ENCODE measurements at places on chromosomes 12 and 14.

GRCh38 chr12:58703866-58704265, 216.4 kb downstream of the LRIG3 start:
- DNase-seq, result no peak

- no peak for DNase-seq
Measured at GRCh38 chr14:22622255-22622654, 21.9 kb downstream of the OR6J1 start.

DNA sequence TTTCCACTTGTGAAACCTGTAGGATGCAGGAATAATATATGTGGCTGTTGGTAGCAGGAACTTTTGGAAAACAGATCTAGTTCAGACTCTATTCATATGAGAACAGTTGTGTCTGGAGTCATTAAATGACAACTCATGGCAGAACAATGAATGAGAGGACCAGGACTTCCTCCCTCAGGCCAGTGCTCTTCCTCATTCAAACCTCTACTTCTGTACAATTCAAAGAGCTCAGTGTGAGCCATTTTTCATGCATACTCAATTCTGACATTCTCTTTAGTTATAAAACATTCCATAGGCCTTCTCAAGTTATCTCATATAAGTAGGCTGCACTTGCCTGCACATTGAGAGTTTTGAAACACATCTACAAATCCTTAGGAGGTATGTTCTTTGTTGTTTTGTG, 1526.6 kb upstream of the FLRT2 start:
- no peak for DNase-seq

GRCh38 chr12:6363330-6364043, 11.9 kb downstream of the SCNN1A start:
- no peak for DNase-seq

DNA sequence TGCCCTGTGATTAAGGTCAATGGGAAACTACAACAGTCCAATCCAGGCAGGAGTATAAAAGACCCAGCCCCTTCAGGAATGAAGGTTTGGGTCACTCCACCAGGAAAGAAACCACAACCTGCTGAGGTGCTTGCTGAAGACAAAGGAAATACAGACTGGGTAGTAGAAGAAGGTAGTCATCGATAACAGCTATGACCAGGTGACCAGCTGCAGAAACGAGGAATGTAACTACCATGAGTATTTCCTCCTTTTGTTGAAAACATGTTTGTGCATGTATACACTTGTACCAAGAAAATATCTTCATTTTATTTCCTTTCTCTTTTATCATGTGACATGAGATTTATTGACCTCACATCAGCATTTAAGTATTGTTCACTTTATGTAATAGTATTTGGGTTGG, 409.1 kb downstream of the FOXG1 start:
- no peak for DNase-seq

DNA sequence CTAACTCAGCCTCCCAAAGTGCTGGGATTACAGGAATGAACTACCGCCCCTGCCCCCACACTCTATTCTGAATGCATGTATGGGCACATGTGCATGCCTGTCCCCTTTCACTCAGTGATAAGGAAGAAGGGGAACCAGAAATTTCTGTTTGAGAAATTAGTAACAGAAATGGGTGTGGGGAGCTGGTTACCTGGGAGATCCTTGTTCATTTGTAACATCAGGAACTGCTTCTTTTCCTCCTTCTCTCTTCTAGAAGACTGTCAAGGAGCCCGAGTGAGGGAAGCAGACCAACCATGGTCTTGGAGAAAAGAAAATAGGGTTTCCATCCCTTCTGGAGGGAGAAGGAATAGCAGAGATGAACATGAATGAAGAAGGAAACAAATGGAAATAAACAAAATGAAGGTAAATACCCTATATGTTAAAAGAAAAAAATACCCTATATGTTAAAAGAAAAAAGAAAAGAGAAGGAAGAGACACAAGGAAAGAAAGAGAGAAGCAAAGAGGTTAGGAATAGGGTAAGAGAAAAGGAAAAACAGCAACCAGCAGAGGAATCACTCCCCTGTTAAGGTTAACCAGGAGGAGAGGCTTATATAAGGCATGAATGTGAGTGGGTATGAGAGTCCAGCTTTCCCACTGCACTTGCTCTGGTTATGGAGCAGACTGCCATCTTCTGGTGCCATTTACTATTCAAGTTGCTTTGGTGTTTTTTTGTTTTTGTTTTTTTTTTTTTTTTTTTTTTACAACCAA, 3.3 kb downstream of the PPP1R3E start:
- DNase-seq, result no peak

DNA sequence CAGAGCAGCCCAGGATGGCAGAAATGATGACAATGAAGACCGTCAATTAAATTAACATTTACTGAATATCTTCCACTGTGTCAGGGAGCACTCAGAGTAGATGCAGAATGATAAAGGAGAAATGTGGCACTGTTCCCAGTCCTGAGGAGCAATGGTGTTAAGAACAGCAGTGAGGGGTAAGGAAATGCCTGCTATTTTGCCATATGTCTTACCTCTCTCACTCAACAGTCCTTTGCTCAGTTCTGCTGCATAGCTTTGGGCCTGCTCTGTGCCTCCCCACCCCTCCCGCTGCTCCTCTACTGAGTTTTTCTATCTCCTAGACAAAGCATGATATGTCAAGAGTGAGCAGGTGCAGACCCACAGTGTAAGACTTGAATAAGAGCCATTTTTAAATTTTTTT, 318.8 kb downstream of the NAV3 start:
- no peak for DNase-seq

DNA sequence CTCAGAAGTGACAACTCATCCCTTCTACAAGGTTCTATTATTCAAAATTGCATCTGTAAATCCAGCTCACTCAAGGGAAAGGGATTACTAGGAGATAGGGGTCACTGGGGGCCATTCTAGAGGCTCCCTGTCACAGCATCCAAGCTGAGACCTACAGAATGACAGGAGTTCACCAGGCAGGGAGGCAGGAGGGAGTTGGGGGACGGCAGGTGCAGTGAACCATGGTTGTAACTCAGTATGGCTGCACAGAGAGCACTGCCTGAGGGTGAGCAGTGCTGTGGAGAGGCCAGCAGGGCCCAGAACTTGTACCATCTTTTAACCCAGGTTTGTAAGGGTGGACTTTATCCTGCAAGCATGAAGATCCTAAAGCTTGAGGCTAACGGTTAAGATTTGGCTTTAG, 37.9 kb upstream of the SINHCAF start:
- no peak for DNase-seq

DNA sequence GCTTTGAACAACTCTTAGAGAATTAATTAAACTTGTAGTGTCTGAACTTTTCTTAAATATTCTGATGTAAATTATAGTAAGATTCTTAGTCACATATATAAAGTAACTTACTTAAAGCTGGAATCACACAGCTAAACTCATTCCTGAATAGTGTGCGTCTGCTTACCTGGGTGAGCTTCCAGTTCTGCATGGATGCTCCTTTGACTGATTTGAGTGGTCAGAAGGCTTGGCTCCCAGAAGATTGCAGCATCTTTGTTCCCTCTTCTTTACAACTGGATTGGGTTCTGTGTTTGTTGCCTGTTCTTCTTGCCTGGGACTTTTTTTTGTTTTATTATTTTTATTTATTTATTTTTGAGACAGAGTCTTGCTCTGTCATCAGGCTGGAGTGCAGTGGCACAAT, 66.5 kb upstream of the ASPG start:
- DNase-seq, result no peak

DNA sequence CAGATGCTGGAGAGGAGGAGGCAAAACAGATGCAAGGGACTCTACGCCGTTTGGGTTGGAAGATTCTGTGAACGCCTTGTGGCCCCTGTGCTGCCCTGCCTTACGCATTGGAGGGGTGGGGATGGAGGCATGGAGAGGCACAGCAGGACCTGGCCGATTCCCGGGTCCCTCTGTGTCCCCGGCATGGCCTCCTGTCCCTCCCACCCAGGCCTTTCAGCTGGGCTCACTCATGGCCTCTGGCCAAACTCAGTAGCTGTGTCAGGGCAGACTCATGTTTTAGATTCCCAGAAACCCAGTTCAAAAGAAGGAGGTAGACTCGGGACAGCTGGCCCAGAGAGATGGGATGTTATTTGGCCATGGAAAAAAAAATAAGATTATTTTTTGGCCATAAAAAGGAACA, 40.1 kb downstream of the TESC start:
- no peak for DNase-seq

- DNase-seq, result no peak
Measured at GRCh38 chr12:132190012-132190755, 45.9 kb downstream of the NOC4L start.

DNA sequence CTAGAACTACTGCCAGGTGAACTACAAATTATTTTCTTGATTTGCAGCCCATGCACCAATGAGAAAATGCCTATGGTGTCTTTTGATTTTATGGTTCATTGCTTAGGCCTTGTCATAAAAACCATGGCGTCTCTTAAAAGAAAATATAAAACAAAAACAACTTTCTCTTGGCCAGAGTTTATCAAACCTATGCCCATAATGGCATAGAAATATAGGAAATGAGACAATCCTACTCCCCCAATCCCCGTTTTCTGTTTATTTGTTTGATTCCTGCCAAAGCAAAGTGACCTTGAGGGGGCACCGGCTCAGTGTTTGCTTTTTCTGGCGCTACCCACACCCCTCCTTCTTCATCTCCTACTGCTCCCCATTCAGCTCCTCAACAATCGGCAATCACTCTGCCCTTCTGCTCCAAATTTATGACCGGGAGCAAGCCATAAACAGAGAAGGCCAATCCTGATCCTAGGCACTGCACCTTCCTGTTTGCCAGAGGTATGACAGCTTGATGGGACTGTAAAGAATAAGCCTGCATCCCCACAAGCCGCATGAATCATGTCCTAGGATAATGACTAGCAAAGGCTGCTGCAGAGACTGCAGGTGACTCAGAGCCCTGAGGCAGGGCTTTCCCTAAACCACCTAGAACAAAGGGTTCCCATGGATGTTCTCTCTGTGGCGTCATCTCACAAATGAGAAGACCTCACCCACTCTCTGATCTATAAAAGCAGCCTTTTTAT, 874.9 kb downstream of the NRXN3 start:
- peak; percentile 87 for DNase-seq

GRCh38 chr12:27289414-27289813, 43.2 kb upstream of the BMAL2 start:
- DNase-seq, result no peak

DNA sequence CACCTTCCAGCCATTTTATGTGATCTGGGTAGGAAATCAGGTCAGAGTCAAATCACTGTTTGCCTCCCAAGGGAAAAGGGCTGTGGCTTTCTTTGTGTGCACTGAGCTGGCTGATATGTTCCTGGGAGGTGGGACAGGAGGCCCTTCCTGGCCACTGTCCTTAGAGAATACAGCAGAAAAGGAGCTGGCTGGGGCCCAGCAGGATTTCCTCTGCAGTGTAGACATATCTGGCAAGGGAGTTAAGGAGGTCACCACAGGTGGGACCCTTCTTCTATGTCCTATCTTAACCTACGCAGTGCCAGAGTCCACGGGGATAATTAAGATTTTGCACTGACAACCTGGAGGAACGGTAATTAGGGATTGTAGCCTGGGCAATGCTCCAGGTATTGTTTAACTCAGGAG, 145.3 kb downstream of the NTF3 start:
- DNase-seq, result no peak

DNA sequence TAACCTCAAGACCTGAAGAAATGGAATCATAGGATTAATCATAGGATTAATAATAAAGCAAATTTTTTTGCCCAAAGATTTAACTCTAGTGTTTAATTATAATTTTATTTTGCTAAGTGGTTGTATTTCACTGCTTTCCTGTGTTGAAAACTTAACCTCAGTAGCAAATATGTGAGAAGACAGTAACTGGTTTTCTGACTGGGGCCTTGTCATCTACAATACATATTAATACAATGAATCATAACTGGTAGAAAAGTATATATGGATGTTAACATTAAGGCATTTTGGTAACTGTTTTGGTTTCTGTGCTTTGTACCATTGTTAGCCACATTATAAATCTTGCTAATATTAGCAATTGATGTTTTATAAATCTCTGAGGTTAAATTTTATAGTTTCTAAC, 92.2 kb downstream of the ACSS3 start:
- DNase-seq, result peak; percentile 19

GRCh38 chr12:56695327-56696101, 7.4 kb upstream of the PTGES3 start:
- DNase-seq, result no peak

GRCh38 chr12:52681526-52682380, 1.5 kb upstream of the KRT1 start:
- no peak for DNase-seq

GRCh38 chr12:53856132-53856531, 82.5 kb upstream of the HOXC13 start:
- DNase-seq, result no peak

- DNase-seq, result no peak
Measured at GRCh38 chr12:57850854-57851430, 4.4 kb upstream of the CTDSP2 start.

DNA sequence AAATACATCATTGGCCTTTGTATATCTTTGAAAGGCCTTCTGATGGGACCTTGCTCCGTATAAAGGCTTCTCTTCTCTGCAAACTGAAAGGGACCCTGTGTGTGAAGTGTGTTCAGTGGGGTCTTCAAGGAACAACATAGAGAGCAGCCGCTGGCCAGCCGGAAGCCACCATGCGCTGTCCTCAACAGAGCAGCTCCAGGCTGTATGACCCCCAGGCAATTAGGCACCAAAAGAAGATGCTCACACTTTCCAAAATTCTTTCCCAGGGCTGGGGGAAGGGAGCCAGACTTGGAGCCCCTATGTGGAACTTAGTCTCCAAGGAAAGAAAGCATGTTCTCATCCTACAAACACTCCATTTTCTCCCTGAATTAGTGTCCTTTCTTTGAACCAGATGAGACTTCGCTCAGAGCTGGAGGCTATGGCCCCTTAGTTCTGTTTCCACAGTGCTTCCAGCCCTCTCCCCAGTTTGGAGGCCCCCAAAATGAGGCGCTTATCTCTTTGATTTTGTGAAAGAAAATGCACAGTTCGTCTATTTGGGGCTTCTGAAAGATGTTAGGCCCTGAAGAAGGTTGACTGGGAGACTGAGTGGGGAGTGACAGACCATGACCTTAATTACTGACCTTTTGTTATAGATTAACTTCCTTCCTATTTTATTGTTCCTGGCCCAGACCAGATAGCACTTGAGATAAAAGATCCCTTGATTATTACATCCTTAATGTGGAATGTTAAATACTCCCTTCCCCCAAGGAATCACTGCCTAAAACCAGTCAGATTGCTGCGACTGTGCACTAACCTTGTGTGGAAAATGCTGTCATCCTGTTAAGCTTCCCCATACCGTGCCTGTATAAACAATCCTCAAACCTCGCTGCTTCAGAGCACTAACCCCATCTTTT, 128.3 kb upstream of the FGD4 start:
- peak; percentile 34 for DNase-seq

DNA sequence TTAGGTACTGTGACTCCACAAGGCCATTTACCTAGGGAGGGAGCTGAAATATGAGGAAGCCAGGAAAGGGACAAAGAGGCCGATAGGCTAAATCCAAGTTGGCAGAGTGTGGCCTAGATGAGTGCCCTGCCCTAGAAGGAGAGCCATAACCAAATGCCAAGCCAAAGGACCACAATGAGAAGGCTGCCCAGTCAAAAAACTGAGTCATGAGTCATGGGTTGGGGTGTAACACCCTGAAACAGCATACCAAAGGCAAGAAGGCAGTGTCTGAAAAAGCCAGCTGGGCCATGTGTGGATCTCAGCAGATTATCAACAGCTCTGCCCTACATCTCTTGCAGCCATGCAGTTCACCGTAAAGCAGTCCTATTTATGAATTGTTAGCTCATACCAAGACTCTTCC, 171.7 kb downstream of the PHLDA1 start:
- DNase-seq, result no peak

GRCh38 chr12:87074781-87075180, 818.6 kb upstream of the MGAT4C start:
- DNase-seq, result no peak

- DNase-seq, result no peak
Measured at GRCh38 chr12:26112232-26112631, 12.6 kb downstream of the BHLHE41 start.

- no peak for DNase-seq
Measured at GRCh38 chr12:103326190-103326589, 169.6 kb downstream of the C12orf42 start.
